Mesendoderm (in vitro differentiated cells): ENCODE measurements at places on chromosomes 4 and X.
A peak's percentile ranks its signal among the peaks of the same experiment; 100 is the strongest.

- no peak for DNase-seq
Measured at GRCh38 chr4:39048311-39048710, 13.7 kb upstream of the KLHL5 start.

DNA sequence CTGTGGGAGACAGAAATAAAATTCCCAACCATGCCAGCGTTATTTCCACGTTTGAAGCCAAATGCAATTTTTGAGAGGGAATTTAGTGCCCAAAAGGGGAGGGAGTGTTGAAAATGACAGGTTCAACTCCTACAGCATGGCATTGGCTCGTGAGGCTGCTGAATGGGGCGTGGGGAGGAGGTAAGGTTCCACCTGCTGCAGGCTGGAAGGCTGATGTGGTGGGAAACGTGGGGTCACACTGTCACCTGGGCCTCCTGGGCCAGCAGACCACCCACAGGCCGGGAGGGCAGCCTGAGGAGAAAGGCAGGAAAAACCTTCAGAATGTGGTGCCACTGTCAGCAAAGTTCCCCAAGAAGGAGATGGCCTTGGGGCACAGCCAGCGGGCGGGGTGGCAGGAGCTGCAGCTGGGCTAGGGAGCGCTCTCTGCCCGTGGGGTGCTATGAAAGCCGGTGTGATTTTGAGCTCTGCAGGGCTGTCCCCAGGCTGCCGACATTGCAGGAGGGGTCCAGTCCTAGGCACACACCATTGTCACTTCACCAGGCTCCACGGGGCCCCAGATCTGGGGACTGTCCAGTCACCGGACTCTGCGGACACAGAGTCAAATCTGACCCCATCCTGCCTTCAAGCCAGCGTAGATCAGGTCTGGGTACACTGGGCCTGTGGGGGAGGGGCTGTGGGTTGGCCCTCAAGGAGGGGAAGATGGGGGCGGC, 19.6 kb downstream of the MSANTD1 start:
- no peak for DNase-seq

DNA sequence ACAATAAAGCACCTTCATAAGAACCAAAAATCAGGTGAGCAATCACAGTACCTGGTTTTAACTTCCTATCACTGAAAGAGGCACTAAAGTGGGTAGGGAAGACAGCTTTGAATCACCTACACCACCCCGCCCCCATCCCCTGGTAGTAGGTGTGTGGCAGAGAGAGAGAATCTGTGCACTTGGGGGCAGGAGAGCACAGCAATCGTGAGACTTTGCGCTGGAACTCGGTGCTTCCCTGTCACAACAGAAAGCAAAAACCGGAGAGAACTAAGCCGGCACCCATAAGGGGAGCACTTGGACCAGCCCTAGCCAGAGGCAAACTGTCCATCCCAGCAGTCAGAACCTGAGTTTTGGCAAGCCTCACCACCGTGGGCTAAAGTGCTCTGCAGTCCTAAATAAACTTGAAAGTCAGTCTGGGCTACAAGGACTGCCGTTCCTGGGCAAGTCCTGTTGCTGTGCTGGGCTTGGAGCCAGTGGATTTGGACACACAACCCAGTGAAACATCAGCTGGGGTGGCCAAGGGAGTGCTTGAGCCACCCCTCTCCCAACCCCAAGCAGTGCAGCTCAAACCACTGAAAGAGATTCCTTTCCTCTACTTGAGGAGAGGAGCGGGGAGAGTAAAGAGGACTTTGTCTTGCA, 32.1 kb downstream of the NDUFB11 start:
- peak; percentile 19 for DNase-seq

GRCh38 chr4:138249132-138249531, 7.0 kb upstream of the SLC7A11 start:
- DNase-seq = no peak
